Activated naive CD4-positive, alpha-beta T cell treated with anti-CD3 and anti-CD28 coated beads for 36 hours (primary cell): ENCODE measurements at places on chromosomes 2 and 18. TPM values are rescaled to one million over a fixed set of nuclear protein-coding genes. Genes with fewer than 3 reads are reported as not detected.

- no peaks in the 10 kb centered on the region for H3K4me1 ChIP-seq
- DNase-seq: no peak
- H3K27ac ChIP-seq: no peak overlapping the region
- H3K36me3 ChIP-seq: no peaks in the 10 kb centered on the region
Observed at GRCh38 chr18:61743775-61744531, 148.9 kb downstream of the RNF152 start.

- no peak for DNase-seq
- no peak overlapping the region for H3K27ac ChIP-seq
- H3K36me3 ChIP-seq: no peaks in the 10 kb centered on the region
- H3K4me1 ChIP-seq: no peaks in the 10 kb centered on the region
- no peaks in the 10 kb centered on the region for H3K27me3 ChIP-seq
Observed at GRCh38 chr2:60219536-60219935, 333.9 kb downstream of the BCL11A start.

DNA sequence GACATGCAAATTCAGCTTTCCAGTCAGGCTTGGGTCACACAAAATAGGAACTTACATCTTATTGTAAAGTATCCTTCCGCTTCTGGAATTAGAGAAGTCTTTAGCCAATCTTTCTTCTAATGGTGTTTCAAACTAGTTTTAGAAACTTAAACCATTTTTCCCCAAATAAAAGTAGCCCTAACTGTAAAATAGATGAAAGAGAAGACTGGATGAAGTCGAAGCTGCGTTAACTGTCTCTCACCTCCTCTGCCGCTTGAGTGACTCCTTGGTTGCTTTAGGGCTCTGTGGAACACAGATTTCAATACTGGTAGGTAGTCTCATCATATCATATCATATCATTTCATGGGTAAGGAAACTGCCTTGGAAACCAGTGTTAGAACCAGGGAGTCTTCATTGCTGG, 498.4 kb downstream of the XIRP2 start:
- no peak overlapping the region for H3K4me3 ChIP-seq
- no peaks in the 10 kb centered on the region for H3K4me1 ChIP-seq
- no peaks in the 10 kb centered on the region for H3K27me3 ChIP-seq
- H3K27ac ChIP-seq: no peak overlapping the region
- DNase-seq: no peak
- H3K36me3 ChIP-seq: no peaks in the 10 kb centered on the region

DNA sequence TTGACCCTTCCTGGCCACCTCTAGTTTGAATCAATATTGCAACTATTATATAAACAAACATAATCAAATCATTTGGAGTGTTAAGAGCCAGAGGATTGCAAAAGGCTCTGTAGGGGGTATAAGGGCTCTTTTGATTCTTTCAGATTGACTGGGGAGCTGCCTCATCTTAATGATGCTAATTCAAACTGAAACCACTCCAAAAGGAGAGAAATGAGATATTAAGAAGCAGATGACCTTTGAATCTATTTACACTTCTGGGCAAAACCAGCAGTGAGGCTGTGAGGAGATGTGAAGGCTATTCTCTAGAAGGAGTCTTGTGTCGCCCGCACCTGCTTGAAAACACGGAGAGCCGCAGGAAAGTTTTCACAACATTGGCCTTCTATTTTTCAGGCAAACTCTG, 311.2 kb upstream of the CRIM1 start:
- peaks cover 11% of the 10 kb centered on the region for H3K27me3 ChIP-seq
- no peaks in the 10 kb centered on the region for H3K36me3 ChIP-seq
- no peaks in the 10 kb centered on the region for H3K4me1 ChIP-seq
- no peak overlapping the region for H3K4me3 ChIP-seq
- H3K27ac ChIP-seq: no peak overlapping the region

DNA sequence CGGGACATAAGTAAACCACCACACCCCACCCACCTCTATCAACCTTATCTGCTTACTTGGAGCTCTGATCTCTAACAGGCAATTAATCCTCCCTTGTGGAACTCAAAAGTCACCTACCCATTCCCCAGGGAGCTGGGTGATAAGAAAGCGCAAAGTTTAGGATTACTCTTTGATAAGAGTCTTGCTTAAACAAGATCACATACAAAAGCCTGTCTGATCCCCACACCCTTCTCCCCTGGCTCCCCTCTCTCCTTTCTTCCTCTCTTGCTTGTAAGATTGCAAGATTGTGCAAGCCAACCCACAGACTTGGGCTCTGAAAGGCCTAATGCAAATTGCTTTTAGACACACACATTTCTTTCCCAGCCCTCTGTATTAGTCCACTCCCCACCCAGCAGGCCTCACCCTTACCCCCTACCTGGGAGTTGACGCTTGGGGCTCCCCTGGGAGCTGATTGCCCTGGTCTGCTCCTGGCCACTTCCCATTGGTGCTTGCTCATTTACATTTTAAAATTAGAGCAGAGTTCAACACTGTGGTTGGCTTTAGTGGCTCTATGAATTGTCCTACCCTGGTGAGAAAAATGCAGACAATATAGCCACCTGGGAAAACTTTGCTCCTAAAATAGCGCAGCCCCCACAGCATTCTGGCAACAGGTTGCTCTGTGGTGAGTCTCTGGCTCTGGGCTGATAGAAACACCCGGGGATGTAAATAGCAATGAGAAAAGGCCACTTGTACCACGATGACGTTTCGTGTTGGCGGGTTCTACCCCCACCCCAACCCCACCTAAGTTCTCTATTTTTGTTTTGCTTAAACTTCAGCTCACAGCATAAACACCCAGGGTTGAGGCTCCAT, 92.8 kb upstream of the MSH2 start:
- no peaks in the 10 kb centered on the region for H3K36me3 ChIP-seq
- no peaks in the 10 kb centered on the region for H3K4me1 ChIP-seq
- no peak overlapping the region for H3K4me3 ChIP-seq
- H3K27ac ChIP-seq: no peak overlapping the region

DNA sequence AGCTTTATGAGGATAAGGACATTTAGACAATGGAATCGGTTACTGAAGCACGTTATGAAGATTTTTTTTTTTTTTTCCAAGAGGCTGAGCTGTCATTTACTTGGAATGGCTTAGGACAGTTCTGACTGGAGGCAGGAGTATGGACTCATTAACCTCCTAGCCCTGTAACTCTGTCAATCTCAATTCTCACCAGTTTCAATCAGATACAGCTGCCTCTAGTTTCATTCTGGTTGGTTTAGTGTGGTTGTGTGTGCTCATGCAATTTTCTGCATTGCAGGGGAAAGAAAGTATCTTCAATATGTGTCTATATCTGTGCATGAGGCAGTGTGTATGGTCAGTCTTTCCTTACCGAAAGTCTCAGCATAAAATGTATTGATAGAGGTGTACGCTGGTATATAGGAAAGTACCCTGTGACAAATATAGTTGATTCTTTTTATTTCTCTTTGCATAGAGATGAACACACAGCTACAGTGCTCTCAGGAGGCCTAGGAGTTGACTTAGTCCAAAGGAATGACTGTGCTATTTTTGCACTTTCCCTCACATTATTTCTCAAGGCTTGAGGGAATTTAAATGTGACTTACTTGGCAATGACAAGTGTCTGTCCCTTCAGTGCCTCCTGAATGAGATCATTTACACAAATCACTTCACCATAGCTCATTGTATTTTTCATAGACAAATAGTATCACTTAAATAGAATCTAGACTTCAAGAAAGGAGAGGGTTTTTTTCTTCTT, 50.5 kb upstream of the GRB14 start:
- no peaks in the 10 kb centered on the region for H3K4me1 ChIP-seq
- DNase-seq: no peak
- H3K36me3 ChIP-seq: no peaks in the 10 kb centered on the region
- H3K27me3 ChIP-seq: no peaks in the 10 kb centered on the region
- H3K4me3 ChIP-seq: no peak overlapping the region
- no peak overlapping the region for H3K27ac ChIP-seq

DNA sequence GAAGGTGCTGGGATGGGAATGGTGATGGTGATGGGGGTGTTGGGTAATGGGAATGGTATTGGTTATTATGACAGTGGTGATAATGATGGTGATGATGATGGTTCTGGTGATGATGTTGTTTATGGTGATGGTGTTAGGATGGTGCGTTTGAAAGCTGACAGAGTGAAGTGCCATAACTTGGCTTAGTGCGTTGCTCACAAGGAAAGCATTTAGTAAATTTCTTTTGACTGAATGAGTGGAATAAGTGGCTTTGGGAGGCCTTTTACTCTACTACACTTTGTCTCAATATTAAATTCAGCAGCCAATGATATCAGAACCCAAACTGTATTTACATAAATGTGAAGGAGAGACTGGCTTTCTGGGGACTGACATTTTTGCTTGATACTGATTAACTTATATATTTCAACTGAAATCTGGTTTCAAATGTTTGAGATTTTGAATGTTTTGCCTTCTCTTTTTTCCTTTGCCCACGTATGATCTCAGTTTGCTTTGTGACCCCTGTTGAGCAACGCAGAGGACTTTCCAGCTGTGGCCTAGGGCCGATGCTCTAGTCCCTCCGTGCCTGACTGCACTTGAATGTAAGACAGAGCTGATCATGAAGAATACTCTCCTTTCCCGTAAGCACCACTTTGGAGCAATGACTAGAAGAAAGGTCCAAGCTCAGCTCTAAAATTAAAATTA, 128.5 kb upstream of the SH3BP4 start:
- H3K27ac ChIP-seq: no peak overlapping the region
- DNase-seq: no peak
- no peak overlapping the region for H3K4me3 ChIP-seq
- peaks cover 2% of the 10 kb centered on the region for H3K27me3 ChIP-seq

GRCh38 chr2:173953047-173953424, 12.1 kb downstream of the SP3 start:
- H3K36me3 ChIP-seq: peaks cover 53% of the 10 kb centered on the region
- no peak overlapping the region for H3K27ac ChIP-seq

Gene RNF152
- 0.10 TPM for total RNA-seq

Gene ATP8B1
- not detected for total RNA-seq

Gene GATA6
- not detected for total RNA-seq

Gene CNDP1
- not detected for total RNA-seq
